ENCODE measurements at places on chromosomes 3 and 15.
A peak's percentile ranks its signal among the peaks of the same experiment; 100 is the strongest.

GRCh38 chr3:165875644-165876043 is 38.4 kb upstream of the BCHE start:
- DNase-seq: no peak

DNA sequence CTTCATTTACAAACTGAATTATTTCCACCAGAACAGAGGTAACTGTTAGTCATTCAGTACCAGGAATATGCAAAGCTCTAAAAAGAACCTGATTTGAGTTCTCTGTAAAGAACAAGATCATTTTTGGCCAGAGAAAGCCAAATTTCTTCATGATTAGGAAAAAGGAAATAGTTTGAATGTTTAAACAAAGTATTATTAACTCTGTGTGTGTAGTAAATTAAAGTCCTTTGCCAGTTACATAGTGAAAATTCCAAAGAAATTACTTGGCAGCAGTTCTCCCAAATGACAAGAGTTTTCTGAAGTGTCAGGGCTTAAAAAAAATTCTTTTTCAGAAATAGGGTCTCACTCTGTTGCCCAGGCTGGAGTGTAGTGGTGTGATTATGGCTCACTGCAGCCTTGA is 24.5 kb downstream of the QTRT2 start:
- DNase-seq: no peak

GRCh38 chr15:82239685-82240391 is 22.7 kb downstream of the EFL1 start:
- DNase-seq: no peak

DNA sequence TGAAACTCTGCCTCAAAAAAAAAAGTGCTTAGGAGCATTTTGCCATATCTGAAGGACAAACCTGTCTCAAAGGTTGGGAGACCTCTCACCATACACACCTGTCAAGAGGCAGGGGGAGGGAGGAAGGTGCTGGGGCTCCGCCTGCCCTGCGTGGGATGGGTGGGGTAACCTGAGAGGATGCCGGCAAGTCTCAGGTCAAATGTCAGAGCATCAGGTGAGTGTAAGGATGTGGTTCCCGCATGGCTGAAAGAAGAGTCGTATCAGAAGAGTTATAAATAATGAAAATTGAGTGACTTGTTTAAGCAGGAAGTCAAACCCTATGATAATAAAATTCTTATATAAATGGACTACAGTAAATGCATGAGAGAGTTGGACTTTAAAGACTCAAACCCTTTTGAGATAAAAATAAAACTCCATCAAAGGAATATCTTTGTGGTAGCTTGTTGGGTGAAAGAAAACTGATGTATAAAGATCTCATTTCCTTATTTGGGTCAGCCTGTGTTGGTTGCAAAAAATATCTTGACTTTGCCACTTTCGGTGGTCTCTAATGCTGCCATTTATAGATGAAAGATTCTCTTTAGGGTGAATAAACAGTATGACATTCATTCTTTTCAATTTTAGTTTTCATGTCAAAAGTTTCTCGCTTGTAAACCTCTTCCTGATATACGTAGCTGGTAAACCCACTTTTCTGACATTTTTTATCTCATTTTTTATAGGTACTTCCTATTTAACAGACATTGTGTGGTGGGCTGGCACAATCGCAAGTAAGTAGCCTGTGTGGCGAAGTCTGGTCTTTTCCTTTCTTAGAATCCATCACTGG is 23.8 kb downstream of the NIPA1 start:
- no peak for DNase-seq

DNA sequence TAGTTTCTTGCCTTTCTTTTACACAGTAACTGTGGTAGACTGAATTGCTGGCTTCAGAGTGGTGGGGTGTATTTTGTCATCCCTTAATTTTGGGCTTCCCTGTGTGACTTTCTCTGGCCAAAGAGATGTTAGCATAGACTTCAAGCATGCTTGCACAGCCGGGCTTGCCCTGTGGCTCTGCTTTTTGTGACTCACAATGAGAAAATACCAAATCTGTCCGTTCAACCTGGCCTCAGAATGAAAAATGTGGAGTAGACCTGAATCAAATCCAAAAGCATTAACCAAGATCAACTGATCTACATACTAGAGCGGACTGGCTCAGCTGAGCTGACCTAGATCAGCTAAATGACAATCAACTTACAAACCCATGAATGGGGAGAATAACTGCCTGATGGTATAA is 51.4 kb downstream of the PLAAT1 start:
- no peak for DNase-seq

DNA sequence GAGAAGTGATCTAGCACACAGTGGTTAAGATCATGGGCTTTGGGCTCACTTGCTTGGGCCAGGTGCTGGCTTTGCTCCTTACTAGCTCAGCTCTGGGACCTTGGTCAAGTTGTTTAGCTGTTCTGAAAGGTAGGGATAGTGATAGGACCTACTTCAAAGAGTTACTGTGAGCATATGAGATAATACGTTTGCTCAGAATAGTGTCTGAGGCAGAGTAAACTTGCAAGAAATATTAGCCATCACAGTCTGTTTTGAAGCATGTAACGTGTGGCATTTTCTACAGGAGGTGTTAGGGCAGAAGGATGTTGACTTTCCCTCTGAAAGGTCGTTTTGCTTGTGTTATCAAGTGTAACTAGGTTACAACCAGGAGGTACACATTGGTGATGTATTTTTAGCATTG is 34.5 kb upstream of the NFKBIZ start:
- no peak for DNase-seq

DNA sequence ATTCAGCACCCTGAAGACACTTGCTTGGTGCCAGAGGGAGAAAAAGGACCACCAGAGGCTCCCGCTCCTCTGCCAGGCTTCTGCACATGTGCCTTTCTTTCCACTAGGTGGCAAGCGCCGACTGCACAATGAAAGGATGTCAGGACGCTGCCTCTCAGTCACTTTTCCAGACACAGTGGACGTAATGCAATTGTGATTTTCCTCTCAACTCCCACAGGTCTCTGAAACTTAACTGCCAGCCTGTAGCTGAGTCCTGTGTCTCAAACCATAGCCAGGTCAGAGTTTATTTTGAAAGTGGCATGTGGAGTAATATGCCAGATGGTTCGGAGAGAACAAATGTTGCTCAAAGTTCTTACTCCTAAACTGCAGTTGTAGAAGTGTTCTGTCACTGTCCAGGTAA is 162.9 kb downstream of the ITPR1 start:
- no peak for DNase-seq

DNA sequence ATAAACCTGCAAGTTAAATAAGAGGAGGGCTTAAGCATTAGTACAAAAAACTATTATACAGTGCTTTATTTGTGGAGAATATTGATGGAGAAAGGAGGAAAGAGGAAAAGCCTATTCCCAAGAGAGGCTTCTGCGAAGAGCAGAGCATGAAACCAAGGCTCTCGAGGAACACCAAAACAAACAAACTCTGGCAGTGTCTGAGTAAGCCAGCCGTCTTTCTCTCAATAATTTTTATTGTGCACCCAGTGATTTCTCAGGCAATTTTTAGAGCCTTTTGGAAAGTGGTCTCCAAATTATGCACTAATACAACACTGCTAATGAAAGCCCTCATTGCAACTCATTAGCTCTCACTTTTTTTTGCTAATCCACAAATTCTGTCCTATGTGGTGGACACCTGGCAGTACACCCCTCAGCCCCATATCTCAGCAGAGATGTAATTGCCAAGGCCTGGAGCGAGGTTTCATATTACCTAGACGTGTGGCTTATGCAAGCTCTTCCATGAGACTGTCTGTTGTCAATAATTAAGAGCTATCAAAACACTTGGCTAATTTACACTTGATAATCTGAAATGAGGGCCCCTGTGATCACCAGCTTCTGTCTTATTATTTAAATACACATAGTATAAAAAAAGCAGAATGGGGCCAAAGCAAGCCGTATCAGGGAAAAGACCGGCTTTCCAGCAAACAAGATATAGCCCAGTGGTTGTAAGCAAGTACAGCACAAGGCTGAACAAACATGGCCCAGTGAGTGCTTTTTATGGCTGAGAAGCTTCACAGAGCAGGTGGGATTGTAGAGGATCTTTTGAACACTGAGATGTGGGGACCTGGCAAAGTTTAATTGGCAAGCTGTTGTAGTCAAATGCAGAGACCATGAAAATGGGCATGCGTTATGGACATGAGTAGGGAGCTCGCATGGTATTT is 216.9 kb downstream of the ROBO2 start:
- peak; percentile 57 for DNase-seq

- DNase-seq: no peak
Measured at GRCh38 chr15:77104155-77104554, 33.2 kb upstream of the TSPAN3 start.

DNA sequence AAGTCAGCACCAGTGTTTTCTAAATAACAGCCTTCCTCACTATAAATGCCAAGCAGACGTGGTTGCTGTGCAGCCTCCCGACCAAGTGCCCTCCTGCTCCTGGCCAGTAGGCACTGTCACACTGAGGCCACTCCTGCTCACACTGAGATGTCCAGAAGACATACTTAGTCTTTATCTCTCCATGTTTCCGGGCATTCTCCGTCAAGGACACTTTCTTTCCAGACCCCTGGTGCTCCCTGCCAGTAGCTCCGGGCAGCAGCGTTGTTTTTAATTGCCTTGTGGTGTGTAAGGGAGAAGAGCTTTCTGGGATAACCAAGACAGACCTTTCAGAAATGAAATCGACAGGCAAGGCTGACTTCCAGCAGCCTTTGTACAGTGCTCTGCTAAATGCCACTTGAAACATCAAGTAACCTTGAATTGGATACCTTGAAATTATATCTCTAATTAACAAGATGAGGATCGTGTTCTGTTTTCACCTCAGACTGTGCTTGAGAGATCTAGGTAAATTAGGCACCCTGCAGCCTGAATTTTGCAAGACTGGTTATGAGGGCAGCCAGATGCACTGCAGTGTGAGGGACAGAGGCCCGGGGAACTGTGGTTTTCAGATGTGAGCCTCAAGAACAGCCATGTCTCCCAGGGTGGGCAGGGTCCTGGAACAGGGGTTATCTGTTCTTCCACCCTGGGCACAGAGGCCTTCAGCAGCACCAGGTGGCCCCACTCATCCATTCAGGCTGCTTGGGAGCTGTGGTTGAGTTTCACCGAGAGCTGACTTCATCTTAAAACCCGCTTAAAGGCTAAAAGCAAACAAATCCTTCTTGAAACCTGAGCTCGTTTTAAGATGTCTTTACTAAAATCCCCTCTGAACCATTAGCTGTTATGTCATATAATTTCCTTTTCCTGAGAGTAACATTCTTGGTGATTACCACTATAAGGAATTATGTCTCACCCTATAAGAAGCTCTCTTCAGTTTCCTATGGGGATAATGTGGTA is 105.5 kb upstream of the IL12A start:
- peak; percentile 68 for DNase-seq
